Psoas muscle (tissue), 8 donors: ENCODE measurements at places on chromosomes 2 and 18. TPM values are rescaled to one million over a fixed set of nuclear protein-coding genes. Genes with fewer than 3 reads are reported as not detected.

The ARHGAP25 gene
- 1.6 TPM for polyA plus RNA-seq

The COL4A4 gene
- 2.0 TPM for polyA plus RNA-seq

The MAP3K19 gene
- not detected for polyA plus RNA-seq

The SPTBN1 gene
- 32.9 TPM for polyA plus RNA-seq

The ANKRD30BL gene
- not detected for polyA plus RNA-seq

The CPLX4 gene
- polyA plus RNA-seq: not detected

The LHCGR gene
- 0.04 TPM for polyA plus RNA-seq

The ALLC gene
- not detected for polyA plus RNA-seq

The CLIP4 gene
- 46.6 TPM for polyA plus RNA-seq

The HOXD10 gene
- not detected for polyA plus RNA-seq

The CDC42EP3 gene
- 32.5 TPM for polyA plus RNA-seq

The SLC30A3 gene
- polyA plus RNA-seq: 0.16 TPM

The ONECUT2 gene
- polyA plus RNA-seq: under 0.01 TPM

The PPP1R1C gene
- 0.22 TPM for polyA plus RNA-seq
